ENCODE measurements at places on chromosomes 7 and 10.

GRCh38 chr10:17075533-17076359 is 53.9 kb downstream of the CUBN start:
- DNase-seq, result no peak

GRCh38 chr7:158268816-158269535 is 318.6 kb downstream of the PTPRN2 start:
- peak; percentile 3 for DNase-seq

DNA sequence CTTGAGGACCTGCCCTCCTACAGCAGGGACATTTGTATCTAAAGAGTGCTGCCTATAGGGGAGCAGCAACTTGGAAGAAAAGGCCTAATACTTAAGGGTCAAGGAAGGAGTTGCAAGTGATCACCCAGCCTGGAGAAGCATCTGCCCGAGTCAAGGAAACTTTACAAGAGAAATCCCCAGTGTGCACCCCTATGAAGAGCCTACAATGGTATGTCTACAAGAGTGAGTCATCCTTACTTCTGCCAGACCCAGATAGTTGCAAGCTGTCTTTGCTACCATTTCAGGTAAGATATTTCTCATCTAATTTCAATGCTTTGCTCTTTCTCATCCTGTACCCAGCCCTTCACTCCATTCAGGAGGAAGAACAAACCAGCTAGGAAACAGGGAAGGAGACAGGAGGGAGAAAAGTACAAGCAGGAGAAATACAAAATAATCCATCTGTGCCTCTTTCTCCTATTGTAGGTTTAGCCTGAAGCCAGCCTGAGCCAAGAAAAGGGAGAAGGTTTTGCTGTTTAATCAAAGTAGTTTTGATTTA is 34.4 kb upstream of the AGR3 start:
- no peak for DNase-seq

GRCh38 chr10:31011665-31012022 is 20.0 kb downstream of the ZNF438 start:
- DNase-seq, result no peak

DNA sequence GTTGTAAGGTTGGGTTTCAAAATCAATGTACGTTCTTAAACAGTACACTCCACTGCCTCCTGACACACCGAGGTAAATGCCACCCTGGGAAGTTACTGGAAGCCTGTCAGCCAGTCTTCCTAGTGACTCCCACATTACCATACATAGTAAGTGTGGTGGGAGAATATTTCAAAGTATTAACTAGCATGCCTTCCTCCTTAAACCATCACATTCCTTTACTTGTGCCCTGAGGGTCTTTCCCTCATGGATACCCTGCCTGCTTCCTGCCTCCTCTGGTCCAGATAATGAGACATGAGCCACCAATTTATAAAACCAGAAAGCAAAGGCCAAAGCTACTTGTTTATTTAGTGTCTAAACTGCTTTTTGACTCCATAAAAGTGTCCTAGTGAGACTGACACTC is 23.3 kb upstream of the SORCS3 start:
- no peak for DNase-seq

DNA sequence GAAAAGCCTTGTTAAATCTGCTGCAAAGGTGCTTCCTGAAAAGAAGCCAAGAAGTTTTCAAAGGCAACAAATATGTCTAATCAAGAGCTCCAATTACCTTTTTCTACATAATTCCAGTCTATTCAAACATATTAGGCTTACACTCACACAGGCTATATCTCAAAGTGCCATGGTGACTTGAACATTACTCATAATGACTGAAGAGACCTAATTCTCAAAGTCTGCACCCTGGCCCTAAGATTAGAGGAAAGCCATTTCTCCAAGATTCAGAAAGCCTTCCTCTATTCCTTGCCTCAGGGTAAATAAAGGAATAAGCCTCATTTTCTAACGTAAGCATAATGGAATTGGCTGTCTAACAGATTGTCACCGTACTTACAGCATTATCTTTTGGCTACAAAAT is 78.3 kb upstream of the THSD7A start:
- DNase-seq, result no peak
